ENCODE measurements at places on chromosomes 4 and X.

DNA sequence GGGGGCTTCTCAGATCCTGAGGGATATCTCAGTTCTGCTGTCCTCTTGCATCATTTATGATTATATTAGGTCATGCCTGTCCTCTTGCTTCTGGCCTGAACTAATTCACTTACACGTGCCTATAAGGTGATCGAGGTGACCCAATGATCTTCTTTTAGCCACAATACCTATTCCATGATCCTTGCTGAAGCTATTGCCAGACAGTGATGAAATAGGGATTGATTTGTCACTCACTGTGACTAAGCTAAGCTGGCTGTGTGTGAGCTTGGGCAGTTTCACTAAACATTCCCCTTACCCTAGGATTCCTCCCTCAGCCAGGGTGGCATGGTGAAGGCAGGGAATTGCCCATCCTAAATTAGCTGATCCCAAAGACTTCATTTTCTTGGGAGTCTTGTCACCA lies 19.0 kb downstream of the HADH start:
- DNase-seq = peak; percentile 51

DNA sequence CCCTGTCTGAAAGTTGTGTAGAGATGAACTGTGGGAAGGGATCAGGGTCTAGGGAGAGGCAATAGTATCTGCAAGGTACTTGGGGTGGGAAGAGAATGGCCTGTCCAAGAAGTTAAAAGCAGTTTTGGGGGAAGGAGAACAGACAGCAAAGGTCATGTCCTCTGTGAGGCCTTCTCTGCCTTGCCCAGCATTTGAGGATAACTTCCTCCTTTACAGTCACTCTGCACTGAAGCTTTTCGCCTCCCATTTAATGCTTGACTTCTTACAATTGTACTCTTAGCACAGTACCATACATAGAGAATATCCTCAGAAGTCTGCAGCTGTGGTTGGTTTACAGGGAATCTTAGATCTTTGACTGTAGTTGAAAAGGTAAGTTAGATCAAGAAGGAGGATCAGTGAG lies 121.8 kb upstream of the AP1S2 start:
- DNase-seq = no peak

GRCh38 chr4:116880625-116881024 lies 204.8 kb downstream of the TRAM1L1 start:
- no peak for DNase-seq

- peak; percentile 73 for DNase-seq
These were observed 4.8 kb downstream of the SLC49A3 start for GRCh38 chr4:683982-684622.

DNA sequence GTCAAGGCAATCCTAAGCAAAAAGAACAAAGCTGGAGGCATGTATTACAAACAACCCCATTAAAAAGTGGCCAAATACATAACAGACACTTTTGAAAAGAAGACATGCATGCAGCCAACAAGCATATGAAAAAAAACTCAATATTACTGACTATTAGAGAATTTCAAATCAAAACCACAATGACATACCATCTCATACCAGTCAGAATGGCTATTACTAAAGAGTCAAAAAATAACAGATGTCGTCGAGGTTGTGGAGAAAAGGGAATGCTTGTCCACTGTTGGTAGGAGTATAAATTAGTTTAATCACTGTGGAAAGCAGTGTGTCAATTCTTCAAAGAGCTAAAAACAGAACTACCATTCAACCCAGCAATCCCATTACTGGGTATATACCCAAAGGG lies 604.6 kb upstream of the GRIA3 start:
- DNase-seq = no peak

DNA sequence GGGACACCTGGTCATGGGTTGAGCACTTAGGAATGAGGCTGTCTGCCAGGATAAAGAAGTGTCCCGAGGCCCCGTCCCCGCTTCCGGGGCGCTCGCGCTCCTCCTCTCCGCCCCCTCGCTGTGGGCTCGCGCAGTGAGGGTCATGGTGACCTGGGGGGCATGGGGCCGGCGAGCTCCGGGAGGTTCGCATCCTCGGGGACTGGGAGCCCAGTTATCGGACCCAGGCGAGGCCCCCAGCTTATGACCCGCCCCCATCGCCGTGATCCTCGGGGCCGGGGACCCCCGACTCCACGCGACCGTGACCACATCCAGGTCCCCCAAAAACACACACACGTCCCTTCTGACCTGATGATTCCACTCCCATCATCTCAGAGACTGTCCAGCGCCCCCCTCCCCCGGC lies 35.3 kb upstream of the SRPX start:
- no peak for DNase-seq

DNA sequence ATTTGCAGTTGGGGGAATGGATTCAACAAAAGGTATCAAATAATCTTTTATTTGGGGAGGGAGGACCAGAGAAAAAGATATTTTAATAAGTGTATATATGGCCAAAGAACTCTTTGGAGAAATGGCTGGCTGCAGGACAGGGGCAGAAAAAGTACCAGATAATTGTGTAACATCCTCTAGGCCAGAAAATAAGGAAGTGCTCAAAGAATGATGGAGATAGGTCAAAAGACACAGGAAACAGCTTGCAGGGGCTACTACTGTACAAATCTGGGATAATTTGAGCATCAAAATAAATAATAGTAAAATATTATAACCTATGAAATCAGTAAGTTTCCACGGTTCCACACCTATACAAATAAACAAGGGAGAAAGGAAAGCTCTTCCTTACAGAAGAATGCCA lies 34.8 kb downstream of the KLHL5 start:
- no peak for DNase-seq

GRCh38 chrX:41516999-41517765 lies 70.0 kb downstream of the NYX start:
- DNase-seq = no peak

DNA sequence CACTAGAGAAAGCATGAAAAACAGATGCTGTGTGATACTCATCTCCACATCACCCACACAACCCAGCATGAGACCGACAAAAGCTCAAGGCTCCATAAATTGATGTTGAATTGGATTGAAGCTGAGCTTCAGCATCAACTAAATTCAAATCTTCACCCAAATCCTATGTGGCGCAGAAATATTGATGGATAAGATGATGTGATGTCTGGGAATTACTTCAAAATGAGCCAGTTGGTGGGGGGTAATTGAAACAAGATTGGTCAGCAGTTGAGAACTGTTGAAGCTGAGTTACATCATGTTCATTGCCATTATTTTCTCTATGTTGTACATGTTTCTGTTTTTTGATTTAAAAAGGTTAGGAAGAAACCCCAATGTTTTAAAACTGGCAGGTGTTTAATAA lies 166.5 kb upstream of the STS start:
- no peak for DNase-seq

DNA sequence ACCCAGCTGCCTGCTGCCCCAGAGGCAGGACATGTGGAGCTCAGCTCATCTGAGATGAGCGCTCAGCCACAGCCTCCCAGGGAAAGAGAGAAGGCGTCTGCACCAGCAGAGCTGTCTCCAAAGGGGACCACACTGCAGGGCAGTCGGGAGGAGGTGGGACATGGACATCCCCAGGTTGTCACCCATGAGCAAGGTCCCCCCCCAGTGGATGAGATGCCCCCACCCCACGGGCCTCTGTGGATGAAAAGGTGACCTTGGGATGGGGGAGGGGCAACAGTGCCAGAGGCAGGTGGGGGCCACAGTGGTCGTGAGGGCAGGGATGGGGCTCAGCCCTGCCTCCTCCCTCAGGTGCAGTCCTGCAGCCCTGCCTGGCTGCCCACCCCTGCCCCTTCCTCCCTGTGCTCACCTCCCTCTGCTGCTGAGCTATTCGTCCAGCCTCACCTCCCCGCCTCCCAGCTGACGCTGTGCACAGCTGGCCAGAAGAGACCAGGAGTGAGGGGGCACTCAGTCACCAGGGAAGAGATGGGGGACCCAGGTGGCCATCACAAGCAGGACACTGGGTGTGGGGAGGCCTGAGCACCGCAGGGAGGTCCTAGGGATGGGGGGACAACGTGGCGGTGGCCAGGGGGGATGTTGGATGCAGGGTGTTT lies 9.3 kb downstream of the NKX1-1 start:
- DNase-seq = no peak

GRCh38 chrX:72306085-72306801 lies 529 bp upstream of the CITED1 start:
- peak; percentile 27 for DNase-seq

Data from adipocyte (in vitro differentiated cells).